ENCODE measurements at places on chromosomes 5 and 9.

- DNase-seq = no peak
Observed at GRCh38 chr9:121634329-121635261, 16.8 kb upstream of the DAB2IP start.

GRCh38 chr9:33223696-33224095 lies 16.3 kb upstream of the SPINK4 start:
- DNase-seq = no peak

- no peak for DNase-seq
Observed at GRCh38 chr9:103928442-103928841, 165.7 kb upstream of the SMC2 start.

- no peak for DNase-seq
Observed at GRCh38 chr5:81755320-81755719, 4.4 kb upstream of the SSBP2 start.

DNA sequence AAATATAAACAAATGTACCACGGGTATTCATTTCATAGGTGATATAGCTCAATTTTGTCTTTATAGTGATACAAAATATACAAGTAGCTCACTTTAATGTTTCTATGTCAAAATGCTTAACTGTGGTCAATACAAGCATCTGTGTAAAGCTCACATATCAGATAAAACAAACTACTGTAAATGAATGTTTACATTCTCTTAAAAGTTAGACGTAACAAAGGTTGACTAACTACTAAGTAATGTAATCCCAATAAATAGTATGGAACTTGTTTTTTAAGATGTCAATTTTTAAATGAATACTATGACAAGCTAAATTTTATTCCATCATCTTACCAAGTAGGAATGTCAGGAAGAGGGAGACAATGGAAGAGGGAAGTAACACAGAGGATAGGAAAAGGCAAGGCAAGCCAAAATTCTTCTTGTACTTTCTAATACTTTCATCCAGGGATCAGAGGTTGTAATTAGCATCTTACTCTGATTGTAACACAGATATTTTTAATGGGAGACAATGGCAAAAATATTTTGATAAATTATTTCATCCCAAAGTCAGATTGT lies 105.5 kb downstream of the STRBP start:
- no peak for DNase-seq

GRCh38 chr9:25003686-25004085 lies 458.0 kb upstream of the IZUMO3 start:
- DNase-seq = no peak

- no peak for DNase-seq
Observed at GRCh38 chr9:83920469-83920926, 734 bp downstream of the KIF27 start.

GRCh38 chr5:34731435-34732232 lies 75.5 kb downstream of the RAI14 start:
- DNase-seq = no peak

GRCh38 chr9:137321726-137322361 lies 19.8 kb upstream of the NRARP start:
- DNase-seq = no peak

- no peak for DNase-seq
Observed at GRCh38 chr9:123550797-123551196, 194.8 kb downstream of the CRB2 start.

- DNase-seq = no peak
Observed at GRCh38 chr9:27586304-27586703, 13.0 kb upstream of the C9orf72 start.

GRCh38 chr5:39459071-39459470 lies 34.3 kb upstream of the DAB2 start:
- DNase-seq = no peak

DNA sequence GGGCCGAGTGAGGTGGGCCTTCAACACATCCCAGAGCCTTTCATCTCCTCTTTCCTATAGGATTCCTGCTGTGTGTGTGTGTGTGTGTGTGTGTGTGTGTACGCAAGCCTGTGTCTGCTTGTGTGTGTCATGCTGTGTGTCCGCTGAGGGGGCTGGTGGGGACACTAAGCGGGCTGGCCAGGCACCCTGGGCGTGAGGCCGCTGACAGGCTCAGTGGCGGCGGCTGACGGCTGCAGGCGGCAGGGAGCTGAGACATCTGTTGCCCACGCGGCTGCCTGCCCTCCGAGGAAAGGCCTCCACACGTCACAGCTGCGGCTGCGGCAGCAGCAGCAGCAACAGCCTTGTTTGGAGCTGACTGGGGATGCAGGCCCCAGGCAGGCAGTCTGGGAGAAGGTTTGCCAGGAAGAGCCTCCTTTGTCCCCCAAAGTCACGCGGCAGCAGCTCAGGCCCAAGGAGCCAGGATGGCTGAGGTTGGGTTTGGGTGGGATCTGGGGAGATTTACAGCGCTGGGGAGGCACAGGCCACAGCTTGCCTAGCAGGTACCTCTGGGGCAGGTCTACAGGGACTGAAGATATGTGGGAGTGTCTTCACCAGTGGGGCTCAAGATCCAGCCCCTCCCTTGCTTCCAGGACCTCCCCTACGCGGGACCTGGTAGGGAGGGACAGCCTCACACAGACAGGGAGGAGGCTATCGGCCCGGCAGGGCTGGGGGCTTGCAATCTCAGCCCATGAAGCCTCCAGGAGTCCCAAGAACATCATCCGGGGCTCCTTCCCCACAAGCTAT lies 1.8 kb downstream of the PDLIM4 start:
- no peak for DNase-seq

- DNase-seq = no peak
Observed at GRCh38 chr5:158473016-158473635, 614.2 kb upstream of the CLINT1 start.

DNA sequence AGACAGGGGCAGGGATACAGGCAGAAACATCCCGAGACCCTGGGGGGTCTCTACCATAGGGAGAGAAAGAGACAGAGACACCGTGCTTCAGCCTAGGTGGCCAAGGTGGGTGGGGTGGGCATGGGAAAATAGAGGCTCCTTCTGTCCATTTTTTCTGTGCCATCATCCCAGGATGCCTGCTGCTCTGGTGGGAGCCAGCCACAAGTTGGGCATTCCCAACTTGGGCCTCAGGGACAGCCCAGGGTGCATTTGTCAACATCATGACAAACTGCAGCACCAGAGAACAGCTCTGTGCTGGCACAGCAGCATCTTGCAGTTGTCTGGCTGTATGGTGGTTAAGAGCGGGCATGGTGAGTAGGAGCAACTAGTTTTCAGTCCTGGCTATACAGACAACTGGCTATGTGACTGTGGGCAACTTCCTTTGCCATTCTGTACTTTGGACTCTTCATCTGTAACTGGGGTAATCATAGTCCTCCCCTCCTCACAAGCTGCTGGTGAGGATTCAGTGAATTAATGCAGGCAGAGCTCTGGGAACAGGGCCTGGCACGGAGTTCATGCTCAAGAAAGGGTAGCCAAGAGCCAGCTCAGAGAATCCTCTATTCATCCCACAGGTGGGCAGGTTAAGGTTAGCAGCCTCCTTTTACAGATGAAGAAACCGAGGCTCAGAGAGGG lies 100.4 kb downstream of the RGS3 start:
- no peak for DNase-seq

GRCh38 chr9:105959531-105959930 lies 265.2 kb downstream of the TMEM38B start:
- DNase-seq = no peak

GRCh38 chr5:17161662-17162061 lies 55.8 kb upstream of the BASP1 start:
- DNase-seq = no peak

DNA sequence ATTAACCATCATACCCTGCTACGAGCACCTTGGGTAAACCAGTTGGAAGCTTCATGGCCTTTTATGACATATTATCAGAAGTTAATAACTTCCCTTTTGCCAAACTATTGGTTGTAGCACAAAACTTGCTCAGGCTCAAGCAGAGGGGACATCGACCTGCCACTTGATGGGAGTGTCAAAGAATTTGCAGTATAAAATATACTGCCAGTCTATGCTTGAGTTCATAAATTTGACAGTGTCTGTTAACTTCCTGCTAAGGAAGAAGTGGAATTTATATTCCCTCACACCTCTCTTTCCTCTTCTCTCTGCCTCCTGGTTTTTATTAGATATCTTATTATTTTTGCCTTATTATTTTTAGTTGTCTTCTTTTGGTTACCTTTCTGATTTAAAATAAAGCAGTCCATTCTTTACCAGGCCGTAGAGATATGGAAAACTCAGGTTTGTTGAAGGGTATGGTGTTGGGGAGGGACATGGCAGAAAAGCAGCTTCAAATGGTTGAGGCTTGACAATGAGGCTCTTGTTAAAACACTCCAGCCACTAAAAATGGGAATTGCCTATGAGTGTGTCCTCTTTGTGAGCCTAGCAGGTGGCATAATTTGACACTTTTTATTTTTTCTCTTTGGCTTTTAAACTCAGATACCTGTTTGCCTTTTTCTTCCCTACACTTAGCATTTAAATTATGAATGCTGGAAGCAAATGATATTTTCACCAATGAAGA lies 298.0 kb downstream of the DOCK8 start:
- no peak for DNase-seq

DNA sequence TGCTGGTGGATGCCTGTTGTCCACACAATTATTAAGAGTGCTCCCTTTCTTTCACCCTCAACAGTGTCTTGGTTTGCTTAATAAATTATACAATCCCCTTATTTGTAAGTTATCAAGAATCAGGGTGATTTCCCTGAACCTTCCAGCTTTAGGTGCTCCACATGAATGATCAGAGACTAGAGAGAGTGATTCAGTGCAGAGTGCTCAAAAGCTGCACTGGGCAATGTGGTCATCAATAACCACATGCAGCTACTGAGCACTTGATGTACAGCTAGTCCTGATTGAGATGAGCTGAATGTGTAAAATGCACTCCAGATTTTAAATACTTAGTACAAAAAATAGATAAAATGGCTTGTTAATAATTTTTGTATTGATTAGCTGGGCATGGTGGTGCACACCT lies 76.8 kb upstream of the TRIO start:
- no peak for DNase-seq

GRCh38 chr9:88378317-88378716 lies 9.9 kb upstream of the SPIN1 start:
- DNase-seq = no peak

DNA sequence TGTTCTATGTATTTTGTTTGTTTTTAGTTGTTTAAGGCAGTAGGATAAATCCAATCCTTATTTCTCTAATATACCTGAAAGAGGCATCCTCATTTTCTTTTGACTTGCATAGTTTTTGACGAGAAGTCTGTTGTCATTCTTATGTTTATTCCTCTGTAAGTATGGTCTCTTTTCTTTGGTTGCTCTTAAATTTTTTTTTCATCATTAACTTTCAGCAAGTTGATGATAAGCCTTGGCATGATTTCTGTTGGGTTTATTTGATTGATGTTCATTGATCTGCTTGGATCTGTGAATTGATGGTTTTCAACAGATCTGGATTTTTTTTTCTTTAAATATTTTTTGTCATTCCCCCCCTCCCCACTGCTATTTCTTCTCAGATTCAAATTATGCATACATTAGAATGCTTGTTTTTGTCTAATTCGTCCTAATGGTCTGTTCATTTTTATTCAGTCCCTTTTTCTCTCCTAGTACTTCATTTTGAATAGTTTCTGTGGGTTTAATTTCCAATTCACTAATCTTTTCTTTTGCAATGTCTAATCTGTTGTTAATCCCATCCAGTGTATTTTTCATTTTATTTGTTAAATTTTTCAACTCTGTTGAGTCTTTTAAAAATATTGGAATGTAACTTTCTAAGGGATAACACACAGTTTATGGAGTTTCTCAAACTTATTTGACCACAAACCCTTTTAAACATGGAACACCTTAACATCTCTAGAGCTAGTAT lies 495.9 kb downstream of the CSNK1G3 start:
- DNase-seq = no peak

- DNase-seq = no peak
Observed at GRCh38 chr5:104914536-104915070, 1352.0 kb upstream of the NUDT12 start.

- DNase-seq = no peak
Observed at GRCh38 chr9:8895861-8896224, 1096.3 kb upstream of the DMAC1 start.

- no peak for DNase-seq
Observed at GRCh38 chr5:174191850-174192655, 146.5 kb downstream of the NSG2 start.

- no peak for DNase-seq
Observed at GRCh38 chr5:148841519-148841918, 15.1 kb downstream of the ADRB2 start.

GRCh38 chr5:104412649-104413240 lies 850.2 kb upstream of the NUDT12 start:
- no peak for DNase-seq

- DNase-seq = no peak
Observed at GRCh38 chr5:149267241-149267973, 4.3 kb upstream of the AFAP1L1 start.

DNA sequence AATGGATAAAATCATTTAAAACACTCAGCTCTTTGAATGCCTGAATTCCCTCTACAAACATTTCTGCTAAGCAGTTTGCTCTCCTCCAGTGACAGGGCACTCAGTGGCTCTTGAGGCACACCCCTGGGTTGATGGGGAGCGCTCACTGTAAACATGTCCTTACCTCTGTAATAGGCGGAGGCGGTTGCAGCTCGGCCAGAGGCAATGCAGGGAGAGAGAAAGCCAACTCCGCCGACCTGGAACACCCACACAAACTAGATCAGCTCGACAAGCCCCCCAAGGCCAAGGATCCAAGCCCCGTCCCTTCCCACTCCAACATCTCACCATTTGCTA lies 329 bp downstream of the CDC23 start:
- DNase-seq = no peak

DNA sequence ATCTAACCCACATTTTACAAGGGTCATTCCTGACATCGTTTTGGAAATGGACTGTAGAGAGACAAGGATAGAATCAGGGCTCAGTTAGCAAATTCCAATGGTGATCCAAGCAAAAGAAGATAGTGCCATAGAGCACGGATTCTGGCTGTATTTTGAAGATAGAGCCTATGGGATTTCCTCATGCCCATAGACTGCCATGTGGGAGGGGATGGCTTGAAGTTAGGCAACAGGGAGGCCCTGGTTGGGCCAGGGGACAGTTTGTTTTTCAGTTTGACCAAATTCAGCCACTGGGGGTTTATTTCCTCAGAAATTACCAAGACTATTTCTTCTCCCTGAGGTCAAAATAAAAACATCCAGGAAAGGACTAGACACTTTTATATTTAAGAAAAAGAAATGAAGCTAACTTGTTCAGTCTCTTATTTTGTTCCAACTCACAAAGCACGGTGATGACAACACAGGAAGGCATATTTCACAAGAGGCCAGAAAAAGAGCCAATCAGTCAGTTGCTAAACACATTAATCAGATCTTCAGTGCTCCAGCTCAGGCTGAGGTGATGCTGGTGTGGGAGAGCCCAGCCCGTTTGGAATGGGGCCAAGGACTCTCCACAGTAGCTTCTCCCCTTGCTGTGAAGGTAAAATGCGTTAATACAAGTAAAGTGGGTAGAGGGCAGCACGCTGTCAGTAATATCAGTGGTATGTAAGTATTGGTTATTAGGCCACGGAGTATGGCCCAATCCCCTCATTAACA lies 4.4 kb upstream of the DCTN4 start:
- no peak for DNase-seq

DNA sequence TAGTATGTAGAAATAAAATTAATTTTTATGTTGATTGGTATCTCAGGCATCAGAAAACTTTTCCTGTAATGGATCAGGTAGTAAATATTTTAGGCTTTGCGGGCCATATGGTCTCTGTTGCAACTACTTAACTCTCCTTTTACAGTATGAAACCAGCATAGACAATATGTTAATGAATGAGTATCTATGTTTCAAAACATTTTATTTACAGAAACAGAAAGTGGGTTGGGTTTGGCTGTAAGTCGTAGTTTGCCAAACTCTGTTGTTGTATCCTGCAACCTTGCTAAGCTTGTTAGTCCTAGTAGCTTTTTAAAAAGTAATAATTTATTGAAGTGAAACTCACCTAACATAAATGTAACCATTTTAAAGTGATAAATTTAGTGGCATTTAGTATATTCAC lies 132.1 kb downstream of the NR3C1 start:
- no peak for DNase-seq

GRCh38 chr5:122089096-122090013 lies 11.3 kb upstream of the LOX start:
- no peak for DNase-seq

All from stimulated activated CD4-positive, alpha-beta T cell treated with anti-CD3 and anti-CD28 coated beads, TNF-alpha, amount 100 ng/mL, for 4 hours (primary cell).